ENCODE measurements at places on chromosomes 6 and 20.

- no peak for DNase-seq
Observed at GRCh38 chr6:26088344-26088743, 1.1 kb downstream of the HFE start.

DNA sequence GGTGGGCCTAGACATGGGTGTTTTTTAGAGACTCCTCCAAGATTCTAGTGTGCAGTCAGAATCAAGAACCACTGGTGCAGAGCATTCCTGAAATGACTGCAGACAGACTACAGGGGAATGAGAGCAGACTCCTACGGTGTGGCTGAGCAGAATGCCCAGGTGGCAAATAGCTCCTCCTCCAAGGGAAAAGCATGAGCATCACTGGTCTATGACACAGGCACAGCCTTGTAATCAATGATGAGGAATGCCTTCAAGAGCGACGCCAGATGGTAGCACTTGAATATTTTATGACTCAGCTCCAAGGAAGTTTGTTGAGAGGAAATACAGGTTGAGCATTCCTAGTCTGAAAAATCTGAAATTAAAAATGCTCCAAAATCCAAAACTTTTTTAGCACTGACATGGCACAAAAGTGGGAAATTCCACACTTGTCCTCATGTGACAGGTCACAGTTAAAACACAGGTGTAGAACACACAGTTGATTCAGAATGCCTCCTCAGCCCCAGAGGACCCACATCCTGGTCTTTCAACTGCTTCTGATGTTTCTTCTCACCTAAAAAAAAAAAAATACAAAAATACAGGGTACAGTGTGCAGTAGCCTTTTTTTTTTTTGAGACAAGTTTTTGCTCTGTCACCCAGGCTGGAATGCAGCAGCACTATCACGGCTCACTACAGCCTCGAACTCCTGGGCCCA, 10.6 kb upstream of the FAM8A1 start:
- DNase-seq: no peak

DNA sequence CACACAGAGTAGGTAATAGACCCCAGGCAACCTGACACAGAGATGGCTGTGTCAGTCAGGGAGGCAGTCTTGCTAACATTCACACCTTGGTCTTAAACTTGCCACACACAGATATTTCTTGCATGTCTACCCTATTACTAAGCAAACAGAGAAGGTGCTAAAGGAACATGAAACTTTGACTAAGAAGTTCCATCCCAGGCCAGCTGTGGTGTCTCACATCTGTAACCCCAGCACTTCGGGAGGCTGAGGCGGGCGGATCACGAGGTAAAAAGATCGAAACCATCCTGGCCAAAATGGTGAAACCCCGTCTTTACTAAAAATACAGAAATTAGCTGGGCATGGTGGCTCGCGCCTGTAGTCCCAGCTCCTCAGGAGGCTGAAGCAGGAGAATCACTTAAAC, 222.4 kb upstream of the JARID2 start:
- DNase-seq: no peak

GRCh38 chr20:10563935-10564492, 109.8 kb downstream of the JAG1 start:
- no peak for DNase-seq

GRCh38 chr6:110944681-110945151, 13.8 kb upstream of the GTF3C6 start:
- DNase-seq: no peak

DNA sequence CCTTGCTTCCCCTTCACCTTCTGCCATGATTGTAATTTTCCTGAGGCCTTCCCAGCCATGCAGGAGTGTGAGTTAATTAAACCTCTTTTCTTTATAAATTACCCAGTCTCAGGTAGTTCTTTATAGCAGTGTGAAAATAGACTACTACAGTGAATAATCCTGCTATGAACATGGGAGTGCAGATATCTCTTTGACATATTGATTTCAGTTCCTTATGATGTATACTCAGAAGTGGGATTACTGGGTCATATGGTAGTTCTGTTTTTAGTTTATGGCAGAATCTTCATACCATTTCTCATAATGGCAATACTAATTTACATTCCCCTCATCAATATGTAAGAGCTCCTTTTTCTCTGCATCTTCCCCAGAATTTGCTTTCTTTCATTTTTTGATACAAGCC, 26.0 kb downstream of the PACRG start:
- DNase-seq: no peak

DNA sequence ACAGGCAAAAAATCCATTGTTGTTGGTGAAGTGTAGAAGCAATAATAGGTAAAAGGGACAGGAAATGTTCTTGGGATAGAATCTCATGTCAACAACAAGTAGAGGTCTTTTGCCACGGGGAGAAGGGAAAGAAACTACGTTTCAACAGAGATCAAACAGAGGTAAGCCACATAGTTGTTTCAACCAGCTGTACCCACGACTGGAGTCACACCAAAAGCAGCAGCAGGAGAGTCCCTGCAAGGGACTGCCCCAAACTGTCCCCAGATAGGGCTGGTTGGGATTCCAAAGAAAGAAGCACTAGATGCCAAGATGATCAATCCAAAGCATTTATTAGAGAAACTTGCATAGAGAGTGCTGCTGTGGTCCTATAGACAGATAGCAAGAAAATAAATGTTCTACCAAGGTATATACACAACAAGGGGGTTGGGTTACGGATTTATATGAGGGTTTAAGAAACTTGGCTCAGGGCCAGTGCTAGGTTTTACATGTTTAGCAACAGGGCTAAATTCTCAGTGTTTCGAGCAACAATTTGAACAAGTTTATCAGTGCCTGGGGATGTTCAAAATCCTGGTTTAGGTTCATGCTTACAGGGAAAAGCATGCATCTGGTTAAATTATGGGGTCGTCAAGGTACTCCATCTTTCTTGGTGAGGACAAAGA, 466.5 kb downstream of the MMUT start:
- DNase-seq: no peak

GRCh38 chr6:1611572-1612298, 2.0 kb downstream of the FOXC1 start:
- no peak for DNase-seq

GRCh38 chr6:55299286-55299985, 27.8 kb upstream of the GFRAL start:
- no peak for DNase-seq

DNA sequence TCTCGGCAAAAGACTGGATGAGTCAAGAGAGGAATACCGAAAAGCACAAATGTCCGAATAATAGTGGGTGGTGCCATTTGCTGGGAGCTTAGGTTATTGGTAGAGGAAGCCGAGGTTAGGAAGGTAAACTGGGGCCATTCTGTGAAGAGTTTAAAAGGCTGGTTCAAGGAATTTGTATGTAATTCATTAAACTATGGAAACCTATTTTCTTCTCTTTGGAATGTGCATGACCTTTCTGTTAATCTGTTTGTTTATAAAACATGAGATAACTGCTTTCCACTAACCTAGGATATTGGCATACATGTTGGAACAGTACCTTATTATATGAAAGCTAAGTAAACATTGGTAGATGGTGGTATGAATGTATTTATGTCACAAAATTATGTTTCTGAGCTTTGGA, 71.8 kb downstream of the LCA5 start:
- no peak for DNase-seq

All from cortex of kidney (tissue), 1 donor.